ENCODE measurements at places on chromosomes 5 and 9.
A peak's percentile ranks its signal among the peaks of the same experiment; 100 is the strongest.

DNA sequence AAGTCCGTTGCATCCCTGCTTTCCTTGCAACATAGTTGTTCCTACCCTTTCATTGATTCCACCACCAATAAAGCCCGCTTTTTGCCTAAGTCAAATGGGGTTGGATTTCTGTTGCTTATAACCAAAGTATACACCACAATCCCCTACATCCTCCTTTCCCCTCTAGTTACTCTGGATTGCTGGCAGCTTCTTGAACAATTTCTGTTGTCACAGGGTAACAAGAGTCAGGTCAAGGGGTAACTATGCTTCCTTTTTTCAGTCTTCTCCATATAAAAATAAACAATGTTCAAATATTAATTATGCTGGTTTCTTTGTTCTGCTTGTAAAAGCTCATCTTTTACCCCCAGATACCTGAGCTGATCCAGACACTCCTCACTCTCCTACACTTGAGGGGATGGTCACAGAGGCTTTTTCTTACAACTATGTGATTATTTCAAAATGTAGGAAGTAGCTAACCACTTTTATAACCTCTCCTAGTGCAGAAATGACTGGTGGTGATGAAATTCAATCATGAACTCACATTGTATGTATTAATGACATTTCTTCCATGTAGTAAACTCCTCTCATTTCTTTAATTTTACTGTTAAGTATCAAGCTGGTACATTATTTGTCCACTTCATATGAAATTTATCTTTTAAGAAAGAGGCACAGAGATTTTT lies 136.5 kb downstream of the SNX18 start:
- no peak for DNase-seq

DNA sequence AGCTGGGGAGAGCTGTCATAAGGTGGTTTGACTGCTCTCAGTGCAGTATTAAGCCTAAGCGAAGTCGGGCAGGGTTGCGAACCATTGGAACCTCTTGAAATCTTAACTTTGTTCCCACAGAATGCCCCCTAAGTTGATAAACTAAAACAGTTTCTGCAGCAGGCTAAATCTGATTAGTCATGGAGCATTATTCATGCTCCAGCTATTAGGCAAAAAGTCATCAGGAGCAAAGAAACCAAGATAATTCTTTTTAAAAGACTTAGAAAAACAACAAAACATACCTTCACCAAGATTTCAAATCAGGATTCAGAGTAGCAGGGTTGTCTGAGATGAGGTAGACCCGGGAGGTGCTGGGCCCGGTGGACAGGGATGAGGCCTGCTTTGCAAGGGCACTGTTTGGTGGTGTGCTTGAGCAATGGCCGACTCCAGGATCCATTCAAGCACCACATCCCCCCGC lies 69.9 kb upstream of the PLPP1 start:
- DNase-seq, result no peak

- DNase-seq, result peak; percentile 2
Observed at GRCh38 chr5:122121479-122122465, 7.6 kb upstream of the ZNF474 start.

- no peak for DNase-seq
Observed at GRCh38 chr9:124469011-124469832, 19.0 kb downstream of the ADGRD2 start.

- no peak for DNase-seq
Observed at GRCh38 chr5:169696621-169697510, 59.8 kb downstream of the DOCK2 start.

All from stimulated activated CD4-positive, alpha-beta T cell treated with anti-CD3 and anti-CD28 coated beads, Interleukin-4, amount 100 ng/mL, for 48 hours (primary cell).